NCI-H524 treated with DMSO at 0.1 percent for 48 hours (cell line): ENCODE measurements at places on chromosomes 7 and 10.

GRCh38 chr7:155184923-155185322 is 112.8 kb upstream of the INSIG1 start:
- DNase-seq = no peak

GRCh38 chr7:140304191-140304799 is 94.0 kb downstream of the SLC37A3 start:
- no peak for DNase-seq

DNA sequence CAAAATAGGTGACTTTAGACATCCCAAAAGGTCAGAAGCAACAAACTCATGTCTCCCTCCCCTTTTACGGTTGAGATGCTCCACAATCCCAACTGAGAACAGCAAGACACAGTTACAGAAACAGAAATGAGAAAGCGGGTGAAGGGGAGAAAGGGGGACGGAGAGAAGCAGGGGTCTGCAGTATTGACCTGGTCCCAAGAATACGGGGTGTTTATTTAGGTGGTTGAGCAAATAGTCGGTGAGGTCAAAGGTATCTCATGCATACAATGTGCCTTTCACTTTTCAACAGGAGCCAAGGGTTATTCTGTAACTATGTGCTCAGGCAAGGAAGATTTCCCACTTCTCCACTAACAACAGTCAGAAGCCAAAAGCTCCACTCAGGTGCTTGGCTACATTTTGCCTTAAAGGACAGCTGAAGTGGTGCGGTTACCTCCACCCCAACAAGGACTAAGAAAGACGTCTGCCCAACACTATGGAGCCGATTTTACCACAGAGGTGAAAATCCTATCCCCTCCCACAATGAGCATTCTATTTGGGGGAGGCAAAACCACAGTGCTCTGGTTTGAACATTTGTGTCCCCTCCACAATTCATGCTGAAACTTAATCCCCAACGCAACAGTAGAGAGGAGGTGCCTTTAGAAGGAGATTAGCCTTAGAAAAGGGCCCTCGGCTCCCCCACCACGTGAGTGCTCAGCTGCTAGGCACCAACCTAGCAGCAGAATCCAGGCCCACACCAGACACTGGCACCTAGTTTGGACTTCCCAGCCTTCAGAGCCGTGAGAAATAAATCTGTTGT is 77.9 kb downstream of the PARD3 start:
- DNase-seq = no peak

GRCh38 chr10:71969929-71970328 is 5.7 kb downstream of the CHST3 start:
- DNase-seq = no peak

DNA sequence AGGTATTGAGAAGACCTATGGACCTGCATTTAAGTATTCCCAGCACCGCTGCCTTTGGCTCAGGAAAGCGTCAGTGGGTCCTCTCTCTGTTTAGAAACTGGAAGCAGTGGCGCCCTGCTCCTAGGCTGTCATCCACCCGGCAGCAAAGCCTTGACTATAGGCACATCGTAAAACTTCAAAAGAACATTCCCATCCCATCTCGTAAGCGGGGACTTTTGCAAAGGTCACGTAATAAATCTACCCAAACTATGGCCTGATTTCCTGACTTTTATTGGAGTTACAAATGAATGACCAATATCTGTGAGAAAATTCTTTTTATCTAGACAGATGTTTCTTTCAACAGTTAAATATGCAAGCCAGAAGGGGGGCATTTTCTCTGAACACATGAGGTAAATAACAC is 115.8 kb upstream of the TCERG1L start:
- DNase-seq = no peak

DNA sequence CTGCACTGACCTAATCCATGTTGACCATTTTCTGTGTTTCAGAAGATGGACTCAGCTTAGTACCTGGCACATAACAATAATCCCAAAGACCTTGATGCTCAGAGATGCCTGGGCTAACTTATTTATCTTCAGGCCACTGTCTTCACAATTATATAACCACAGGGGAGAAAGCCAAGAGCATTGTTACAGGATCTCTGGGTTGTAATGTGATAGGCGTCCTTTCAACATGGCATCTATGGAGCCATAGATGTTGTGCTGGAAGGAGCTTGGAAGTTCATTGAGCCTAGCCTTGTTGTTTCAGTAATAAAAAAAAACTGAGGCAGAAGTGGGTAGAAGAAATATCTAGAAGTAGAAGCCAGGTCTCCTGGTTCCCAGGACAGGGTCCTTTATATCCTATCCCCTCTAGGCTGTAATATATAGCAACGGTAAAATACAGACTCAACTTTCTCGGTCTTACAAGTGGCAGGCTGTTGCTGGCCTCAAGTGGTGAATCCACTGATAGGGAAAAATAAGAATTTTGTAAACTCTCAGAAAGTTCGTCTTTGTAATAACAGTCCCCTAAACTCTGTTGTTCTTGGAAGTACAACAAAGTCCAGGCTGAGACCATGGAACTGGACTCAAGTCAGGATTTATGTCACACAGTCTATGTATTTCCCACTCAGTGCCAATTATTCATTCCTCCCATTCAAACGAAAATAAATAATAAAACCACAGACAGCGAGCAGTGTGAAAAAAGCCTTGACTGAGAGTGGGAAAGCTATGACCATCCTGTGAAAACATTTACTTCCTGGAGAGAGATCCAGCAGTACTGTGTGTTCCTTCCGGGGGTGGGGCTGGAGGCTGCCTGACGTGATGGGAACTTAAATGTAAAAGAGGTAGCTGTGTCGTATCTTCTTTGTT is 277.6 kb downstream of the REEP3 start:
- no peak for DNase-seq

GRCh38 chr10:21843645-21844044 is 159.9 kb downstream of the DNAJC1 start:
- DNase-seq = no peak

DNA sequence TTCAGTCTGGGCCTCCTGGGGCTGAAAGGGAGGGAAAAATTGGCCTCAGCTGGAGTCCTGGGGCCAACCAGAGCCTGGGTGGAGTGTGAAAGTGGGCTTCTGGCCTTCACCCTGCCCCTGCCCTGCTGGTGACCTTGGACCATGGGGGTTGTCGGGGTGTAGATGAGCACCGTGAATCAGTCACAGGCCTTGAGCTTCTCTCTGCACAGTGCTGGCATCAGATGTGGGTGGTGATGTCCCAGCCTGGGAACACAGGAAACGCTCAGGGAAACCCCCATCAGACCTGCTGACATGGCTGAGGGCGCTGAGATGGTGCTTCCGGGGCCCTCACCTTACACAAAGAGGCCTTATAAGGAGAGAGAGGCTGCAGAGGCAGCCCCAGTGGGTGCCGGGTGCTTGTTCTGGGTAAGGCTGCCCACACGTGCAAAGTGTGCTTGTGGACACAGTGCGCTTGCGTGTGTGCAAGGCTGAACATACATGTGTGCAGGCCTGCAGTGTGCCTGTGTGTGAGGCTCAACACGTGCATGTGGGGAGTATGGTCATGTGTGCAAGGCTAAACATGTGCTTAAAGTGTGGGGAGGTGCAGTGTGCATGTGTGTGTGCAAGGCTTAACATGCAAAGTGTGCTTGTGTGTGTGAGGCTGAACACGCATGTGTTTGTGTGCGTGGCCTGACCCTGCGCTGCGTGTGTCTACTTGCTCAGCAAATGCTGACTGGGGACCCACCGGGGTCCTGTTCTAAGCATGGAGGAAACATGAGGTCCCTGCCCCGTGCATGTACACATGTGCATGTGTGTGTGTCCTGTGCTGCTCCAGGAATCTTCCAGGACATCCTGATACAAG is 6.5 kb downstream of the ARPC1B start:
- no peak for DNase-seq

GRCh38 chr7:27183682-27184336 is 1.2 kb downstream of the HOXA11 start:
- no peak for DNase-seq

GRCh38 chr10:59580026-59580863 is 129.4 kb downstream of the SLC16A9 start:
- no peak for DNase-seq

DNA sequence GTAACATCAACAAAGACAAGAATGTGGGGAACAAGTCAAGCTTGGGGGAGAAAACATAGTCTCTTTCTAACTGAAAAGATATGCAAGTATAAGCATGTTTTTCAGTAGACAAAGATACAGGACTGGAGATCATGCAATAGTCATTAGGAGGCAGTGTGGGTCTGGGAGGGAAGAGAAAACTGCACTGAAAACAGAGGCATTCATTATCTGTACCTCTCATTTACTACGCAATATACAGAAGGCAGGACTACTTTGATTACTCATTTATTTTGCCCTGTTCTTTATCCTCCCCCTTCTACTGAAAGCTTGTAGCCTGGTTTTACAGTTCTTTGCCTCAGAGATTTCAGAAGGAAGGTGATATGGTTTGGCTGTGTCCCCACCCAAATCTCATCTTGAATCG is 341.2 kb downstream of the CRPPA start:
- no peak for DNase-seq

DNA sequence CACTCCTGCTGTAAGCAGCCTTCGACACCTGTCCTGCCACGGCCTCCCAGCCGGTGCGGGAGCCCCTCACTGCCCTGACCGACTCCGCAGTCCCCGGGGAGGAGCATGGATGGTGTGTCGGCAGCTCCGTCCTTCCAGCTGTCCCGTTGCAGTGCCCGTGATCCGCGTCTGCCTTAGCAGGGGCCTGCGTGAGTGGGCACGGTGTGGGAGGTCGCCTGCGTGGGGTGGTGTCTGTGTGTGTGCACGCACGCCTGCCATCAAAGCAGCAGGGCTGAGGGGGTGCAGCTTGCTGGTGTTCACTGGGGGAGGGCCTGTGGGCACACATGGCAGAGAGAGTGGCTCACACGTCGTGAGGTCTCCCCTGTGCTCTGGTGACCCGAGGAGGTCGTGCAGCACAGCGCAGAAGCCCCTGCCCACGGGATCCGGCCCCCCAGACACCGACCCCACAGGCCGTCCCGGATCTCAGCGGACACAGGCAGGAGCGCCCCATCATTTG is 10.3 kb downstream of the MAFK start:
- no peak for DNase-seq

DNA sequence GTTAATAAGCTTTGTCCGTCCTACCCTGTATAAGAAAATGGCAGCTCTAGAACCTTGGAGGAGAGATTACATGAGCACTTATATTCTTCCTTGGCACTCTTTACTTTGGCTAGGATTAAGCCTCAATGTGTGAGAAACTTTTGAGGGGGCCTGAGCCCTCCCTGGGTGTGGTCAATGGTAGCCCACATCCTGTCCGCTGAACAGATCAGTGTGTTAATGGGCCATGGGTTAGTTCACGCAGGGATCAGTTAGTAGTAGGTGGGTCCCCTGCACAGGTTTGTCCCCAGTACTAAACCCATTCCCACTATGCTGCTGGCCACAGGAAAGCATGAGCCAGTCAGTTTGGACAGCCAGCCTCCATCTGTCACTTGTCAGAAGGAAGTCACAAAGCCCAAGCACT is 20.2 kb upstream of the IKZF1 start:
- no peak for DNase-seq

DNA sequence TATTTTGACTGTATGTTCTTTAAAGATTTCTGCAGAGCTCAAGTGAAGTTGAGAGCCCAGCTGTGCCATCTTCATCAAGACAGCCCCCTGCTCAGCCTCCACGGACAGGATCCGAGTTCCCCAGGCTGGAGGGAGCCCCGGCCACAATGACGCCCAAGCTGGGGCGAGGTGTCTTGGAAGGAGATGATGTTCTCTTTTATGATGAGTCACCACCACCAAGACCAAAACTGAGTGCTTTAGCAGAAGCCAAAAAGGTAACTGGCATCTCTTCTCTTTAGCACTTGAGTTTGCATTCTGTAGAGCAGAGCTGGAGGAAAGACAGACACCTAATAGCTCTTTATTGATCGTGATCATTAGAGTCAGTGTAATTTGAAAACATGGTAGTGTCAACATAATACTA is 33.7 kb downstream of the MCM10 start:
- no peak for DNase-seq

DNA sequence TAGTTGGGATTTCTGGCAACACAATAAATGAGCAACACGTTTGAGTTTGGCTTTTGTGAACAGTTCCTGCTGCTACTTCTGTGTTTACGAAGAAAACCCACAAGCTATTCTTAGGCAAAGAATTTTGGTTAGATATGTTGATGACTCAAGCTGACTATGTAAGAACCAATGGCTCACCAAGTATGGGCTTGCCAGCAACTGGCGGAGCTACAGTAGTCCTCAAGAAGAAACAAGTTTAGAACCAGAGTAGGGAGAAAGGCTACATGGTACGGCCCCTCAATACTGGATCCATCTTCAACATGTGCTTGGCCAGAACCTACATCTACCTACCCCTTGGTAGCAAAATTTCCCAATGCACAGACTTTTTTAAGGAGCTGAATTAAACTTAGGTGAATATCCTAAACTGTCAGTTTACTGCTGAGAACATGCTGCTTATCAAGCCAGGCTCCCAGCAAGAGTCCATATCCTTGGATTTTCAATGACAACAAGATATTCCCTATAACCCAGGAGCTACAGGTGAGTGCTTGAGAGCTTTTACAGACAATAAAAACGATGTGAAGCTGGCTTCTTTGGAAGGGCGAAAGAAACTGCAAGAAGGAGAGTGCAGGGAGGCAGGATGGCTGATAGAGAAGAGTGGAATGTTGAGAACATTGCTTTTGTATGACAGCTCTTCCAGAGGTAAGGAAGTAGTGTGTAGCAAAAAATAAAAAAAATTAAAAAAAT is 74.3 kb upstream of the ASAH2 start:
- DNase-seq = no peak

DNA sequence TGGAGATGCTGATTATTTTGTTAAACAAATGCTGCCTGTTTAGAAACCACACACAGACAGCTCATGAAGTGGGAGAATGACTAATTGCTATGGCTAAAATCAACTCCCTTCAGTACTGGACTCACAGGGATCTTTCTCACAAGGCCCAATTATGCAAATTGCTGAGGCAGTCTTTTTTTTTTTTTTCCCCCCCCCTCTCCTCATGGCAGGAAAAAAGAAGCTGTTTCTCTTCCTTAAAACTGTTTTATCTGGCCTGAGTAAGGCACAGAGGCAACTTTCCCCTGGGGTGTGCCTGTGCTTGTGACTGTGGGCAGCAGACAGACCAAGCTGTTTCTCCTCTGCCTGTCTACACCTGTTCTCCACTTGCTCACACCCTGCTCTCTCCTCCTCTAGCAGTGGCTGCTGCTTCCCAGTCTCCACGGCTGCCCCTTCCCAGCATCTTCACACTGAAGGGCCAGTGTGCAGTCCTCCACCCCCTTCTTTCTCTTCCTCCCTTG is 65.4 kb upstream of the STEAP1B start:
- DNase-seq = no peak

GRCh38 chr10:129929343-129930292 is 34.5 kb downstream of the EBF3 start:
- no peak for DNase-seq
